ENCODE measurements at places on chromosomes 5 and 9.
A peak's percentile ranks its signal among the peaks of the same experiment; 100 is the strongest.

DNA sequence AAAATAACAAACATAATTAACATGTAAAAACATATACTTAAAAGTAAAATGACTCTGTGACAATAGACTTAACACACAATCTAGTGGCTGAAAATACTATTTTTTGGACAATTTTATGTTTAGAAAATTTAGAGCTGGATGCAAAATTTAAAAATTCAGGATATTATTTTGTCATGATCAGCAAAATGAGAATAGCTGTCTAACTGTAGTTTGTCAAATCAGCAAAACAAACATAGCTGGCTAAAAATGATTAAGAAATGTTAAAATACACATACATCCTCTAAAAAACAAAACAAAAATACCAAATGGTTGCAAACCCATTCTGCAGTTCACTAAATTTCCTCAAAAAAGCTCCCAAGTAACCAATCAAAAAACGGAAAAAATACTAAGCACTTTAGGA lies 18.6 kb downstream of the C9orf72 start:
- no peak for DNase-seq

DNA sequence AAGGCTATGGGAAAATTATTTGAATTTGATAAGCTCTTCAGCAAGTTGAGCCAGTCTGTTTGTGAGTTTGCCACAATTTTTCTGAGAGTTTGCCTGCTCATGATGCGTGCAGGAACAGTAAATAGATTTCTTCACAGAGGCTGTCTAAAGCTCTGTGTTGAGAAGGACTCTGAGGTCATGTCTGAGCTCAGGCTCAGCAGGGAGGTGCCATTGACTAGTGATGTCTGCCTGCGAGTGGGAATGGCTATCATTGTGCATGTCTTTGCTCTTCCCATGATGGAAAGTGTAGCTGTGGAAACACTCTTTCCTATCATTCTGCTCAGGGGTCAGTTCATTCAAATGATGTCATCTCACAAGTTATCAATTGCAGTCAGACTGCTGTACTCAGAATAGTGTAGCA lies 142.8 kb downstream of the RASEF start:
- no peak for DNase-seq

- DNase-seq, result no peak
Observed at GRCh38 chr5:156419661-156420060, 92.7 kb downstream of the SGCD start.

DNA sequence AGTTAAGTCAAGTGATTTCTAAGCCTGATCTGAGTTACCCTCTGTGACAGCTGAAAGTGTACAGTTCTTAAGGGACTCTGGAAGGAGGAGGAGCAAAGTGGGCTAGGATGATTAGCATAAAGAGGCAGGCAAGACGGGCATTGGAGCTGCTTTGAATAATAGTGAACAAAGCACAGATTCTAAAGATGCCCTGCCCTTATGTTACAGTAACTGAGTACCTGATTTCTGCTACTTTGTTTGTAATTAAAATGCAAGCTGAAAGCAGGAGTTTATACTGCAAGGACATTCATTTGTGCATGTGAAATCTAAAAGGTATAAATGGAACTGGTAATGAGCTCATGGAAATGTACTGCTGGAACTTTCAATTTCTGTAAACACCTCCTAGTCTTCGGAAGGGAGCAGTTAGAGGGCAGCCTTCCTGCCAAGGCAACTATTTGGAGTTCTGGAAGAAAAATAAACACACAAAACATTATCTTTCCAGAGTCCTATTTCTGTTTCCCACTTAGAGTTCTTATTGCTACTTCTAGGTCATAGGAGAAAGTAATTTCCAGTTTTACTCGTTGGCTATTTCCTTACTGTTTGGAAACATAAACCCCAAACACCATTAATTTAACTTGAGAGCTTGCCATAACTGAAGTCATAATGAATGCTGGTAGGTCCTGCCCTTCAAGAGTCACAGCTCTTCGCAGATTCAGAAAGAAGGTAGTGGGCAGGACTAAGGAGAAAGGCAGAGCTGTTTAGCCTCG lies at the start of gene RANBP3L:
Gene RANBP3L, minus strand, starts transcription at position 45 of the 746 bp plus-strand sequence. CDS start 486 bp downstream, outside the sequence.
- DNase-seq, result no peak

DNA sequence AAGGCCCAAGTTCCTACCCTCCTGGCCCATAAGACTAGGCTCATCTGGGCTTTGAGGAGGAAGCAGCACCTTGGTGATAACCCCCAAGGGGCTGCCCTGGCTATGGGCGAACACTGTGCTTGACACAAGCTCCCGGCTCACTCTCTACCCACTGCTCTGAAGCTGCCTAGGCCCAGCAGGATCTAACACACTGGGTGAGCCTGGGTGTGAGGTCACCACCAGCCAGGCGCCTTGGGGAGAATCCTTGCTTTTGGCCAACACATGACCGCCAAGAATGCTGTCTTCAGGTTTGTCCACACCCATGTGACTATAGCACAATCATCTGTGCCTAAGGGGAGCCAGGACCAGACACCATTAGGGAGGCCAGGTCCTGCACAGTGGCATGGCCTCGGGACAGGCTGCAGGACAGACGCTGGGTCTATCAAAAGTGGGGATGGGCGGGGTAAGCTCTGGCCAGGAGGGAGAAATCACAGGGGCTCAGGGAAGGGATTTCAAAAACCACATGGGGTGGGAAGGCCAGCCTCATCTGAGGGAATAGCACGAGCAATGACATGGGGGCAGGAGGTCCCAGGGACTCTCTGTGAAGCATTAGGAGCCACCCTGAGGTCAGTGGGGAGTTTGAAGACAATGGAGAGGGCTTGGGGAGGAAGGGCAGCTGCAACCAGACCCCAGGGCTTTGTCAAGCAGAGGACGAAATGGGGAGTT lies 29.6 kb downstream of the BICD2 start:
- no peak for DNase-seq

DNA sequence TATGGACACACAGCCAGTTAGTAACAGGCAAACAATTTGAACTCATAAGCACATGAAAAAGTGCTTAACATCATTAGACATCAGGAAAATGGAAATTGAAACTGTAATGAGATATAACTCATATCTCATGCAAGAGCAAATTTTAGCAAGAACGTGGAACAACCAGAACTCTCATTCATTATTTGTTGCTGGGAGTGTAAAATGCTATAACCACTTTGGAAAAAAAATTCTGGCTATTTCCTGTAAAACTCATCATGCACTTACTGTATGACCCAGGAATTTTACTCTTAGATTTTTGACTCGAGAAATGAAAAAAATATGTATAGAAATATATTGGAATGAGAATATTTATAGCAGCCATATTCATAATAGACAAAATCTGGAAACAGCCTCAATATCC lies 205.7 kb upstream of the PUM3 start:
- DNase-seq, result no peak

- DNase-seq, result peak; percentile 48
Observed at GRCh38 chr5:78985116-78985724, at the start of gene ARSB. ARSB (minus strand) TSS chr5:78985310; CDS start chr5:78985248, 62 bp downstream.

- DNase-seq, result no peak
Observed at GRCh38 chr5:111748304-111748763, 8.7 kb downstream of the NREP start.

- DNase-seq, result no peak
Observed at GRCh38 chr5:152366716-152367115, 38.4 kb downstream of the NMUR2 start.

DNA sequence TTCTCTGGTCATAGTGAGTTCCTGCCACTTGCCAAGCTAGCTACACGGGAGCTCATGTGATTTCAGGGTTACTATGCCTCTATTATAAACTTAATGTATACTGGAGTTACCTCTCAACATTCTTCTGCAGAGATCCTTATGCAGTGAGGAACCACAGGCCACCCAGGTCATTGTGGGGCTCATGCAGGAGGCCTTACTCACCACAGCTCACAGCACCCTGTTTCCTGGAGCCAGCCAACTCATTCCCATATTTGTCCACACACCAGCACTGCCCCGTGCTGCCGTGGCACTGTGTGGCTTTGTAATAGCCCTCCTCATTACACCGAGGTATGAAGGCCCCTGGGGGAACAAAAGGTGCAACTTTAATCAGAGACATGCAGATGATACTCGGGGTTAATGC lies 520.0 kb downstream of the SPOCK1 start:
- DNase-seq, result no peak

DNA sequence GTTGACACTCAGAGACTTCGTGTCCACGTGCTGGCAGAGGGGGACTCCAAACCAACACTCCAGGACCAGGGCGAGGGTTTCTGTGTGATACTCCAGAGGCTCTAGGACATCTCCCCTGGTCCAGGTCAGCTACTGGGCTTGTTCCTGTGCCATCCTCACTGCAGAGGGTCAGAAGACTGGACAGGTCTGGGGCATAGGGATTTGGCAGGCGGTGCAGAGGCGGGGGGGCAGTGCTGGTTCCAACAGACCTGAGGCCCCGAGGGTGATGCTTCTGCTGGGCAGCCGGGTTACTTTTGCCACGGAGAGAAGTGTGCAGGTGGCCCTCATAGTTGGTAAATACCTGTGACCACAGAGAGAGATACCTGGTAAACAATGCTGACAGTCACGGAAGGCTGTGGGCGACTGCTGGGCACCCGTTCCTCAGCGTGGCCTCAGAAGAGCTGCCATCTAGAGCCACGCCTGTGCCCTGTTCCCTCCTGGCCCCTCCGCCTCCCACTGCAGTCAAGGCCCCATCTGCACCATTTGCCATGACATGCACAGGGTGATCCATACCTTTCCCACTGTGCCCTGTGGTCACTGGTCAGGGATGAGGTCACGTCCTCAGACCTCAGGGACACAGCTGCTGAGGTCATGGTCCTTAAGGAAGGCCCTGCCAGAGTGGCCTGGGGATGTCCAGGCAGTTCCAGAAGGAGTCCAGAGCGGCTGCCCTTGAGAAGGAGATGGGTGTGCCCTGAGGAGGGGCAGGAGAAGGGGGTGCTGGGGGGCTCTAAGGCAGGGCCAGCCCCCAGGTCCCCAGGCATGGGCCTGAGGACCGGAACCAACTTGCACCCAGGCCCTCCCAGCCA lies 30.0 kb downstream of the TRIP13 start:
- no peak for DNase-seq

- DNase-seq, result no peak
Observed at GRCh38 chr5:62093976-62094375, 212.0 kb upstream of the KIF2A start.

- DNase-seq, result no peak
Observed at GRCh38 chr5:74613283-74613682, 27.2 kb downstream of the ENC1 start.

- DNase-seq, result no peak
Observed at GRCh38 chr5:112579599-112580170, 158.0 kb upstream of the APC start.

DNA sequence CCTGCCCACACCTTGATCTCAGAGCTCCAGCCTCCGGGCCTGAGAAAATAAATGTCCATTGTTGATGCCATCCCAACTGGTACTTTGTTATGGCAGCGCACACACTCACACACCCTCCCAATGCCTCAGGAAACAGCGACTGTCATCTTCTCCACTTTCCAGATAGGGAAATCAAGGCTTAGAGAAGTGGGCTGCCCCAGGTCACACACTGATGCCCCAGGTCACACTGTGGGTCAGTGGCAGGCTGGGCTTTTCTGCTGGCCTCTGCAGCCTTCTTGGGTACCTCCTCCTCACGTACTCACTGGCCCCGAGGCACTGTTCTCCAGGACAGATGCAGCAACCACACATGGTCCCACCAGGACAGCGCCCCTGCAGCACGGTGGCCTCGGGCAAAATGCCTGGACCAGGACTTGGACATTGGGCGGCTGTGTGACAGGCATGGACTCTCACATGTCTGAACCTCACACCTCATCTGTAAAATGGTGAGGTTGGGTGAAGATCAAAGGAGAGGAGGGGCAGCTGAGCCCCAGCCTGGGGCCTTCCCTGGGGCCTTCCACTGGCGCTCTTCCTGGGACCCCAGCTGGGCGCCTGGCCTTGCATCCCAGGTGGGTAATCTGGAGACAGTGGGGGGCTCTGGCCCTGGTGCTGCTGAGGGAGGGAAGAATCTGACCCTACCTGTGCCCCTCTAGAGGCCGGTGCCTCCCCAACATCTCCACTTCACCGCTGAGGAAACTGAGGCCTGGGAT lies 156.0 kb downstream of the COL23A1 start:
- DNase-seq, result no peak

DNA sequence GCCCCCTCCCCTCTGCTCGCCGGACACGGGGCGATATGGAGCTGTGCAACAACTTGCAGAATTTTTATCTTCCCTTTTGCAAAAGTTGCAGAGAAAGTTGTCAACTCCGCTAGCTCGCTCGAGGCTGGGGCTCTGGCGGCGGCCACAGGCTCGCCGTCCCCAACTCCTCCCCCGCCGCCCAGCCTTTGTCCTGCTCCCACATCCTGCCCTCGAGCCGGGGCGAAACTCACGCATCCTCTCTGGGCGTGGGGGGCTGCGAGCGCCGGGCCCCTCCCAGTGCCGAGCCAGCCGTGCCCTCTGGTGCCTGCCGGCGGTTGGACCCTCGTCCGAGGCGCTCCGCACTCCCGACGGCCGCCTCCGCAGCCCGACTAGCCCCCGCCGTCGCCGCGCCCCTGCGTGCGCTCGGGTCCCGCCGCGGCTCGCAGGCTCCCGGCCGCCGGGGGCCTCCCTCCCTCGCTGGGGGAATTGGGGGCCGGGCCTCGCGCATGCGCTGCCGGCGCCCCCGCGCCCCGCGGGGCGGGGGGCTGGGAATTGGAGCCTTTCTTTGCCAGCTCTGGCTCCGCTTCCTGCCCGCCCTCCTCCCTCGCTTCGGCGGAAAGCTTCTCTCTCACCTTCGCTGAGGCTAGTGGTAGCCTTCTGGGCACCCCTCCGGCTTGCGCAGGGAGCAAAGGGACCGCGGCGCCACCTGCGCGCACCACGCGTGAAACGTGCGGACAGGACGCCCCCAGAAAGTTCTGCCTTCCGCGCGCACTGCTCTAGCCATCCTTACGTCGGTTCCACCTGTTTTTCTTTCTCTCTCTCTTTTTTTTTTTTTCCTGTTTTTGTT lies at the start of gene CCNJL:
Gene CCNJL, minus strand, starts transcription at position 431 of the 826 bp plus-strand sequence. CDS start 641 bp downstream, outside the sequence.
- no peak for DNase-seq

GRCh38 chr9:112894041-112894440 lies 3.4 kb upstream of the SLC46A2 start:
- DNase-seq, result no peak

DNA sequence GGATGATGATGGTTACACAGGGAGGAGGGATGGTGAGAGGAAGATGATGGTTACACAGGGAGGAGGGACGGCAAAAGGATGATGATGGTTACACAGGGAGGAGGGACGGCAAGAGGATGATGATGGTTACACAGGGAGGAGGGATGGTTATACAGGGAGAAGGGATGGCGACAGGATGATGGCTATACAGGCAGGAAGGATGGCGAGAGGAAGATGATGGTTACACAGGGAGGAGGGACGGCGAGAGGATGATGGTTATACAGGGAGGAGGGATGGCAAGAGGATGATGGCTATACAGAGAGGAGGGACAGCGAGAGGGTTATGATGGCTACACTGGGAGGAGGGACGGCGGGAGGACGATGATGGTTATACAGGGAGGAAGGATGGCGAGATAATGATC lies 64.1 kb upstream of the FCN1 start:
- DNase-seq, result no peak

GRCh38 chr9:136916330-136917184 lies 28.0 kb downstream of the FBXW5 start:
- DNase-seq, result no peak
